ENCODE measurements at places on chromosomes 5 and 9.

- no peak for DNase-seq
Measured at GRCh38 chr9:121581786-121582600, 69.4 kb upstream of the DAB2IP start.

- DNase-seq: peak; percentile 4
Measured at GRCh38 chr5:126972062-126972895, 58.1 kb downstream of the MARCHF3 start.

- DNase-seq: no peak
Measured at GRCh38 chr5:113038714-113039113, 62.1 kb downstream of the DCP2 start.

GRCh38 chr9:83967073-83967472 is 12.9 kb downstream of the HNRNPK start:
- no peak for DNase-seq

DNA sequence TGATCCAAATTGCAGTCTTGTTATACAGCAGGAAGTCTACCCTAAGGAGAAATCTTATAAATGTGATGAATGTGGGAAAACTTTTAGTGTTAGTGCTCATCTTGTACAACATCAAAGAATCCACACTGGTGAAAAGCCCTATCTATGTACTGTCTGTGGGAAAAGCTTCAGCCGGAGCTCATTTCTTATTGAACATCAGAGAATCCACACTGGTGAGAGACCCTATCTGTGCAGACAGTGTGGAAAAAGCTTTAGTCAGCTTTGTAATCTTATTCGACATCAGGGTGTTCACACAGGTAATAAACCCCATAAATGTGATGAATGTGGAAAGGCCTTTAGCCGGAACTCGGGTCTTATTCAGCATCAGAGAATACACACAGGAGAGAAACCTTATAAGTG is 10.4 kb downstream of the ZNF189 start:
- no peak for DNase-seq

- no peak for DNase-seq
Measured at GRCh38 chr5:179380211-179381035, 35.2 kb upstream of the ADAMTS2 start.

DNA sequence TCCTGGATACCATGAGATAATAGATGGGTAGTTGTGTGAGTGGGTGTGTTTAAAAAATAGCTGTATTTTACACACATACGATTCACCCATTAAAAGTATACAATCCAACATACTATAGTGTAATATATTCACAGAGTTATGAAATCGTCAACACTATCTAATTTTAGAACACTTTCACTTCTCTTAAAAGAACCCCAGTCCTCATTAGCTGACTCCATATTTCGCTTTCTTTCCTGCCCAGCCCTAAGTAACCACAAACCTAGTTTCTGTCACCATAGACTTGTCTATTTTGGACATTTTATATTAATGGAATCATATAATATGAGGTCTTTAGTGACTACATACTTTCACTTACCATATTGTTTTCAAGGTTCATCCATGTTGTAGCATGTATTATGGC is 63.8 kb upstream of the S1PR3 start:
- no peak for DNase-seq

GRCh38 chr5:159571501-159572244 is 241.4 kb upstream of the IL12B start:
- no peak for DNase-seq

- no peak for DNase-seq
Measured at GRCh38 chr9:94971378-94972131, 245.1 kb downstream of the AOPEP start.

GRCh38 chr9:131464354-131465000 is 38.2 kb upstream of the POMT1 start:
- DNase-seq: no peak

DNA sequence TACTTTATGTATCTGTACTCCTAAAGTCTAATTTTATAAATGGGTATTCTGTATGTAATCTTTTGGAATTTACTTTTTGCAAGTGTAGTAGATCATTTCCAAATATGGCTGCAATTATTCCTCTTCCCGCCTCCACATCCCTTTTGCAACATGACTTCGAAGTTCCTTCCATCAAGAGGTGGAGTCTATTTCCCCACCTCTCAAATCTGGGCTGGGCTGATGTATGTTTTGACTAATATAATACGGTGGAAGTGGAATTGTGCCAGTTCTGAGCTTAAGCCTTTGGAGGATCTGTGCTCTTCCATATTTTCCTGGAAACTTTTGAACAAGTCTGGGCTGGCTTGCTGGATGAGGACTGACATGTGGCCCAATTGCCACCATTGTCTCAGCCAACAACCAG is 155.9 kb downstream of the FGF18 start:
- no peak for DNase-seq

- no peak for DNase-seq
Measured at GRCh38 chr9:118268046-118268445, 563.8 kb downstream of the TLR4 start.

DNA sequence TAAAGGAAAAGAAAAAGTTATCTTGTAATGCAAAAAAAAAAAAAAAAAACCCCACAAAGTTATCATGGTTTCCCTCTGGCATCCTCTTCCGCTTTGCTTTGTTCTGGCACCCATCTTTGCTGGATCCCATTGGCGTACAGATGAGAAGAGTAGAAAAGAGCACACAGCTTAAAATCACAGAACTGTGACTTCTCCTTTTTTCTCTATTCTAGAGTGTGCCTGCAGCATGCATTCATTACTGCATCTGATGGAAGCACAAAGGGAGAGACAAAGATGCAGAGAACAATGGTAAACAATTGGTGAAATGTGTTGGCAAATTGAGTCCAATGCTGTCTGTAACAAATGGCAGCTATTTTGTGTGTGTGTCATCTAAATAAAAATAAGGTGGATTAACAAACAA is 440.8 kb upstream of the PIK3R1 start:
- no peak for DNase-seq

DNA sequence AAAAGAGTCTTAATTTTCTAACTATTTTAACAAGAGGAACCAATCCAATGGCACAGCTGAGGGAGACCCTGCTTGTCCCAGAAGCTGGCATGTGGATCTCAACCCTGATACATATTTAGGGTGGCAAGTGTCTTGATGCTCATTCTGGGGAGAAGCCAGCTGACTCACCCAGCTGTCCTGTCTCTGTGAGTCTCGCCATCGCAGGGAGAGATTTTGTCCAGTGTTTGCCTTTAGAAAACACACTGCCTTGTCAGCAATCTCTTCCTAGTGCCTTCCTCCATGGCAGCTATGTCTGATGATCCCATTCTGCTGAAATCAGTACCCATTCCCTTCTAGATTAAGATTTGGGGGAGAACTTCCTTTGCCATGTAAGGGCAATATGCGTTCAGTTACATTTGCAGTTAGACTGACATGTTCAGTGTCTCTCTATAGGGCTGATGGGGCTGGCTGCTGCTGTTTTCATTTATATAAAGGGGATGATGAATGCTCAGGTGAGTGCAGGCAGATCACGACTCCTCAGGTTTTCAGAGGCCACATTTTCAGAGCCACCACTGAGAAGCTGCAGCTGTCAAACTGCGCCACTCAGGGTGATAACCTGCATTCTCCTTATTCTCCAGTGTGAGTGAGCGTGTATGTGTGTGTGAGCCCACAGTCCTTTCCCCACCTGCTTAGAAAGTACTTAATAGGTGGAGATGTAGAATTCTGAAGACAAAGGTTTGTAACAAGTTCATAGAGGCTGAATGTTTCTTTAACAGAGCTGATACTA is 217.0 kb downstream of the GAS1 start:
- DNase-seq: no peak

- no peak for DNase-seq
Measured at GRCh38 chr5:160802592-160802991, 49.4 kb downstream of the ATP10B start.
